ENCODE measurements at places on chromosomes 1 and 21.

GRCh38 chr1:116380499-116381242 is 7.6 kb downstream of the ATP1A1 start:
- DNase-seq = no peak

DNA sequence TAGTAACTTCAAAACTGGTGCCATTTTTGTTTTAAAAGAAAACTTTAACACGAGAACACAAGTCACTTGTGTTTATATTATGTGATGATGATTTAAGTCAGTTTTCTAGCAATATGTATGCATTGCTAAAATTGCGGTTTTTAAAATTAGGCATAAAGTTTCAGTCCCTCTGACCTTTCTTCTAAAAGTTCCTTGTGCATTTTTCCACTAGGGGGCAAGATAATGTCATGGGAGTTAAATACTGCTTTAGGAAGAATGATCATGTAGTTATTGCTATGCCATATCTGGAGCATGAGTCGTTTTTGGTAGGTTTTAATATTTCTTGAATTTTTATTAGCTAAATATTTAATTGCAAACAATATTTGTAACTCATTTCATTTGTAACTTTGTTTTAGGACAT is 10.7 kb downstream of the CDC7 start:
- no peak for DNase-seq

DNA sequence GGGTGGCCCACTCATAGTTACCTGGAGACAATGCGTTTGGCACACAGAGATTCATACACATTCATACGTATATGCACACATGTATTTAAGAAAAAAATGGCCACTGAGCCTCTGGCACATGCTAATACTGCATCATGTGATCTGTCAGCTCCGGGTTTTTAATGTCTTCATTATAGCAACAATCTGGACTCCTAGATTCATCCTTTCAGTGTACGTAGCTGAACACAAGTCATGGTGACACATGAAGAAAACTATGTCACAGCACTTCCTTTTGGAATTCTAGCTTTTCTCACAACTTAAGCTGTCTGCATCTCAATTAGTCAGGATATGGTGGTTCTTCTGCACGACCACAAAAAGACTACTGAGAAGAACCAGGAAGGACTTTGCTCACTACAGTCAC is 24.7 kb downstream of the HSF2BP start:
- no peak for DNase-seq

GRCh38 chr1:6511561-6512244 is 20.2 kb upstream of the PLEKHG5 start:
- no peak for DNase-seq

DNA sequence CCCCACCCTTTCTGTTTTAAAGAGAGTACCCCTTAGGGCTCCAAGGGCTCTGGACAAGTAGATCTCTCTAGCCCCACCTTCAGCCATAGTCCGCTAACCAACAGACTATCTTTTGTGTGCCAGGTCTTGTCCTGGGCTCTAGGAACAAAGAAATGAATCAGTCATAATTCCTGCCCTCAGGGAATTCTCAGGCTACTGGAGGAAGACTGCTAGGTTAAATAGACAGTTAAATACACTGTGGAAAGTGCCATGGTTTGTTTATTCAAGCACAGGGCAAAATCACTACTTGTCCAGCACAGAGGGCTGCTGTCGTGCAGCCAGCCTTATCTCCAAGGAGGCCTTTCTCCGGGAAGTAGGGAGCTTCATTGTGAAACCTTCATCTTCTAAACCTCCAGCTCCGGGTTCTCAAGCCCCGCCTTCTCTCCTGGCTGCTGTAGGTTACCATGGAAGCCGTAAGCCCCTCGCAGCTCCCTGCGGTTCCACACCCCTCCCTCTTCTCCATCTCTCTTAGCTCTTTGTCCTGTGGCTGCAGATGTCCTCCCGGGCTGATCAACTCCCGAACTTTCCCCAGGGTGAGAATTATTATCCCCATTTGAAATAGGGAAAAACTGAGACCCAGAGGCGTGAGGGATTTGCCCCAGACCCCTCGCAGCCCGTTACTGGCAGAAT is 29.8 kb downstream of the SHISAL2A start:
- peak; percentile 52 for DNase-seq

DNA sequence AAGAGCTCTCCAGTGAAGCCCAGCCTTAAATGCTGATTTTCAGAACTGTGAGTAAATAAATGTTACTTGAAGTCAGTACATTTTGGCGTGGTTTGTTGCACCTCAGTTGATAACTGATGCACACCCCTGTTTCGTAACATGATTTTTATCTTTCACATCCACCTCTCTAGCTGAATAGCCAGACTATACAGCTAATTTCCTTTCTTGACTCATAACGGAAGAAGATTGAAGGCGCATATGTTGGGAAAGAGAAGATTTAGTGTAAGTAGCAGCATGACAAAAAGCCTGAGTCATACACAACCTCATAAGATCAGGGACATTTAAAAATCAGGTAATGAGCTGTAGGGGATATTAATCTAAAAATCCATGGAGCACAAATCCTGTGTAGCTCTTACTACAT is 716.2 kb upstream of the ZP4 start:
- no peak for DNase-seq

- peak; percentile 59 for DNase-seq
Measured at GRCh38 chr1:32474954-32475353, 10.1 kb downstream of the ZBTB8B start.

GRCh38 chr1:34087986-34088385 is 77.0 kb downstream of the CSMD2 start:
- no peak for DNase-seq
